ENCODE measurements at places on chromosomes 16 and 17. TPM values are rescaled to one million over a fixed set of nuclear protein-coding genes. Genes with fewer than 3 reads are reported as not detected.

METTL9 gene
- total RNA-seq, result 210 TPM

NHLRC4 gene
- total RNA-seq, result 2.7 TPM

DNA sequence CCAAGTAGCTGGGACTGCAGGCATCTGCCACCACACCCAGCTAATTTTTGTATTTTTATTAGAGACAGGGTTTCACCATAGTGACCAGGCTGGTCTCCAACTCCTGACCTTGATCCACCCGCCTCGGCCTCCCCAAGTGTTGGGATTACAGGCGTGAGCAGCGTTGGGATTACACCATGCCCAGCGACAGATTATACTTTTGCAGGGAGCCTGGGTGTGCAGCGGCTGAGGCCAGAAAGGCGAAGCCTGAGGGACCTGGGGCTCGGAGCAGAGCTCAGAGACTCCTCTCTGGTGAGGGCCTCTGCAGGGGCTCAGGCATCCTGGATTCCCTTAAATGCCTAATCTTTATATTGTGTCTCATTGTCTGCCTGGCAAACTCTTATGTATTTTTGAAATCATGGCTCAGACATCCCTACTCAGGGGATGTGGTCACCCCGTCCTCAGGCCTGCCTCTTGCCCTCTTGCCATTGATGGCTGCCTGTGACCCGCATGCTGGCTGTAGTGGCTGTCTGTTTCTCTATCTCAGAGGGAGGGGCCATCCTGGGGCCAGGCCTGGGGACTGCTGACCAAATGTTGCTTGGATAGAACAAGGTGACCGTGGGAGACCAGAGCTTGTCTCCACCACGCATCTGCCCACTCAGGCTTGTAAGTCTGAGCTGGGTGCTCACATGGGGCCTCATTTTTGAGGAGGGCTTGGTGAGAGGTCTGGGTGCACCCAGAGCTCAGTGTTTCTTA lies 42.6 kb downstream of the B9D1 start:
- DNase-seq, result no peak

- no peak for DNase-seq
Measured at GRCh38 chr16:89534252-89534756, 26.1 kb downstream of the SPG7 start.

DNA sequence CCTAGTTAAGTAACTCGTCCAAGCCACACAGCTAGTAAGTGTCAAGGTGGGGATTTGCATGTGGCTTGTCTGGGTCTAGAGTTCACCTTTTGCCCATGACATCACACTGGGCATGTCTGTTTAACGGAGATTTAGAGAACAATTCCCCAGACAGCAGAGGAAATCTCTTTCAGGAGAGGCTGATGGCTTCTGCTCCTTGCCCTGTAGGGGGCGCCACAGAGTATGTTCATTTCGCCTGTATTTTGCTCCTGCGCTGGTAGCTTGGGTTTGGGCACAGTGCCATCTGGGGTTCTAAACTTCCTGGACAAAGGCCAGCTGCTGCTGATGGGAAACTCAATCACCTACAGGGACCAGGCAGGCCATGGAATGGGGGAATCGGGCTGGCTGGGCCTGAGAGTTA lies 20.4 kb downstream of the OTOA start:
- DNase-seq, result no peak

DNA sequence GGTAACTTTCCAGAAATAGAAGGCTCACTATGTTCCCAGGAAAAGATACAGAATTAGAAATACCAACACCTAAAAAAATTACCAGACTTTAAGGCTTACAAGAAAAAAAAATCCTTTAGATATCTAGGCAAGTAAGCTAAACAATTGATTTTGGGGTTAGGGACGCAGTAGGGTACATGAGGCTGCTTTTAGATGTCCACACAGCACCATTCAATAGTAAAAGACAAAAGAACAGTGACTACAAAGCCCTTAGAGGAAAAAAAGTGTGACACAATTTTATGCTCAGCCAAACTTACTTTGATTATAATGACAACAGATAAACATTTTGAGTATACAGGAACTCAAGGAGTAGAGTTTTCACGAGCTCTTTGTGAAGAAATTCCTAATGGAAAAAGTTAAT lies 29.9 kb downstream of the METTL16 start:
- DNase-seq, result no peak

CCL8 gene
- not detected for total RNA-seq

GDPD3 gene
- 5.3 TPM for total RNA-seq

ZNF207 gene
- total RNA-seq, result 130 TPM

ENO3 gene
- 0.15 TPM for total RNA-seq

DNA sequence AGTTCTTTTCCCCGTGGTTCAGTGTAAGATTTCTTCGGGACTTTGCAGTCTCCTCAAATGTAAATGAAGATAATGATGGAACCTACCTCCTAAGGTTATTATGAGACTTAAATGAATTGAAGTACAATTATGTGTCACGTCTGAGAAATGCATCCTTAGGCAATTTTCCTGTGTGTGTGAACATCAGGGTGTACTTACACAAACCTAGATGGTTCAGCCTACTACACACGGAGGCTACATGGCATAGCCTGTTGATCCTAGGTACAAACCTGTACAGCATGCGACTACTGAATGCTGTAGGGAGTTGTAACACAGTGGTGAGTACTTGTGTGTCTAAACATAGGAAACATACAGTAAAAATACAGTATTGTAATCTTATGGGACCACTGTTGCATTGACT lies 1.1 kb upstream of the FAM20A start:
- DNase-seq, result no peak

TEX19 gene
- not detected for total RNA-seq

GRCh38 chr16:76946879-76947278 lies 244.1 kb upstream of the MON1B start:
- no peak for DNase-seq

CD300E gene
- total RNA-seq, result not detected

ALOX12B gene
- not detected for total RNA-seq

GAS2L2 gene
- not detected for total RNA-seq

CEMP1 gene
- total RNA-seq, result not detected

GRCh38 chr16:19114359-19115147 lies 789 bp downstream of the ITPRIPL2 start:
- DNase-seq, result no peak

PDE6G gene
- 2.7 TPM for total RNA-seq

- DNase-seq, result no peak
Measured at GRCh38 chr16:85514295-85514597, 98.9 kb upstream of the GSE1 start.

GRCh38 chr16:68287276-68288251 lies 23.2 kb downstream of the SLC7A6OS start:
- DNase-seq, result peak; percentile 57

- DNase-seq, result no peak
Measured at GRCh38 chr17:38693700-38694329, 11.3 kb upstream of the MLLT6 start.

GRCh38 chr16:86499889-86500707 lies 10.2 kb upstream of the FOXF1 start:
- no peak for DNase-seq

GRCh38 chr17:53724726-53725125 lies 98.0 kb upstream of the KIF2B start:
- DNase-seq, result no peak

ZSCAN10 gene
- not detected for total RNA-seq

CHST4 gene
- not detected for total RNA-seq

DNA sequence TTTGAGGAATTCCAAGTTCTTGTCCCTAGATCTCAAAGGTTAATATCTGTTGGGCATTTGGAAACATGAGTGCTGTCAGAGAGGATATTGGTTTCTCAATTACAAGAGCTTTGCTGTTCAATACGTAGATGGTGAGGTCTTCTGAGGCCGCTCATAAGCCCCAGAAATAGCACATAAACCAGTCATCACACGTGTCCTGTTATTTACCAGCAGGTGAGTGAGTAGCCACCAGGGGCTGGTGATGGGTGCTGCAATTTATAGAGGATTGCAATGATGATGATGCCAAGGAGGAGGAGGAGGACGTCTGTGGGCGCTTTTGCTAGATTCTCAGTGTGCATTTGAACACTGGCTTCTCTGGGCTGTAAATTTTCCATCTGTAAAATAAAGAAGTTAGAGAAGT lies 89.0 kb downstream of the SALL1 start:
- no peak for DNase-seq

KCTD2 gene
- total RNA-seq, result 18.6 TPM

- no peak for DNase-seq
Measured at GRCh38 chr16:64098451-64098850, 1023.4 kb downstream of the CDH11 start.

GRCh38 chr17:42163113-42163512 lies 8.3 kb upstream of the RAB5C start:
- DNase-seq, result no peak

DNA sequence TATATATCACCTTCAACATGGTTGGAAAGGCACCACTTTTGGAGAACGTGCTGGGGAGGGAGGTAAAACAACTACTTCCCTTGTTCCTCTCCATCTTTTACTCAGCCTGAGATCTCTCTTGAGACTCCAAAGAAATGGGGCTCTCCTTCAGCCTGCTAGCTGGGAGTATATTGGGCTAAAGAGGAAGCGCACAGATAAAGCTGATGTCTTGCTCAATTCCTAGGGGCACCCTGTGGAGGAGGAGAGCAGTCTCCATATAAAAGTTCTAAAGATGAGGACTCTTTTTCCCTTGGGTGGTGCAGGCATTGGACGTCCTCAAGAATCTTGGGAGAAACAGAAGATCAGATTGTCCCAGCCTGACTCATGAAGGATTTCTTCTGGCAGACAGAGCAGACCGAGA lies 4.6 kb upstream of the ETV4 start:
- no peak for DNase-seq

ITGAD gene
- not detected for total RNA-seq

CFAP20 gene
- 71.5 TPM for total RNA-seq

DNA sequence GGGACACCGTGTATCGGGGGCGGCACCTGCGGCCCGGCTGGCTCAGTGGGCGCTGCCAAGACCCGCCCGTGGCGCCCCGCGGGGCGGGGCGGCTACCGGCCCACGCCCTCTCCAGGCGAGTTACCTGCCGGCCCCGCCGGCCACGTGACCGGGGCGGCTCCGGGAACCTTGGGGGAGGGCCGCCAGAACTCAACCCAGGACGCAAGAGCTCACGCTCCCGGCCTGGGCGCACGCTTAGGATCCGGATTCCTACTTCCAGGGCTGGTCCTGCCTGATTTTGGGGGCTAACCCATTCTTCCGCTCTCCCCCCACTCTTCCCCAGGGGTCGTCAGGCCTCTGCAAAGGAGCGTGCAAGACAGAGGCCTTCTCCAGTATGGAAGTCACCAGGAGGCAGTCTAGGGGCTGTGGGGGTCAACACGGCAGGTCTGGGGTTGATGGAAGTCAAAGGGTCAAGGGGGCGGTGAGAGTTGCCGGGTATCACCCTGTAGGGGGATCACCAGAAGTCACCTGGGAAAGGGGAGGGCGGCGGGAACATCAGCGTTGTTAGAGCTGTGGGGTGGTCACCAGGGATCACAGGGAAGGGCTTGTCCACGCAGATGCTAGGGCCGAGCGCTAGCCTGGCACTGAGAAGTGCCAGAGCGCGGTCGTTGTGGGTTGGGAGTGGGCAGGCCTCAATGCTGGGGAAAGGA lies 354 bp upstream of the ESRP2 start:
- DNase-seq, result no peak

DNA sequence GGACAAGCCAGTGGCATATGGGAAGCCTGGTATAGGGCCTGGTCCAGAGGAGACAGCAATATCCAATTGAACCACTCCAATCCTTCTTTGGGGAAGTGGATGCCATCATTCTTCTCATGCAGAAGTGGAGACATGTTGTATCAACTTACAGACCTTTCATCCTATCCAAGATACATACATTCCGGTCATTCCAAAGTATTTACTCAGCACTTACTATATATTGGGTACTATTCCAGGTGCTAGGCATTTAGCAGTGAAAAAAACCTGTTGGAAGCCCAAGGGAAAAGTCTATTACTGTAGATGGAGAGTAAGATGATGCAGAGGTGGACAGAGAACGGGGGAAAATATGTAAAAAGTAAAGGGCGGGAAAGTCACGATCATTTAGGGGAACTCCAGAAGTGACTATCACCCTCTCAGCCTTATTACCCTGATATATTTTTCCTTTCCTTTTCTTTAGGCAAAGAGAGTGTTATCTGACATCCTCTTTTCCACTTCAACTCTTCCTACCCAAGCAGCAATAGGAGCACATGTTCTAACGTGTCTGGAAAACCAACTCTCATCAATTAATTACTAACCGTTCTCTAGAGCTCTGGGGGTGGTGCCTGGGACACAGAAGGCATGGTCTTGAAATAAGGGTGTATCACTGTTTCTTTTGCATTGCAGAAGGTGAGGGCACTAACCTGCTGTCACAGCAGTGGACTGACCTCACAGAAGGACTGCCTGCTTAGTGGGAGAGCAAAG lies 210.1 kb upstream of the MAF start:
- no peak for DNase-seq

GRCh38 chr17:50692448-50693035 lies 15.2 kb downstream of the ANKRD40 start:
- no peak for DNase-seq

DNA sequence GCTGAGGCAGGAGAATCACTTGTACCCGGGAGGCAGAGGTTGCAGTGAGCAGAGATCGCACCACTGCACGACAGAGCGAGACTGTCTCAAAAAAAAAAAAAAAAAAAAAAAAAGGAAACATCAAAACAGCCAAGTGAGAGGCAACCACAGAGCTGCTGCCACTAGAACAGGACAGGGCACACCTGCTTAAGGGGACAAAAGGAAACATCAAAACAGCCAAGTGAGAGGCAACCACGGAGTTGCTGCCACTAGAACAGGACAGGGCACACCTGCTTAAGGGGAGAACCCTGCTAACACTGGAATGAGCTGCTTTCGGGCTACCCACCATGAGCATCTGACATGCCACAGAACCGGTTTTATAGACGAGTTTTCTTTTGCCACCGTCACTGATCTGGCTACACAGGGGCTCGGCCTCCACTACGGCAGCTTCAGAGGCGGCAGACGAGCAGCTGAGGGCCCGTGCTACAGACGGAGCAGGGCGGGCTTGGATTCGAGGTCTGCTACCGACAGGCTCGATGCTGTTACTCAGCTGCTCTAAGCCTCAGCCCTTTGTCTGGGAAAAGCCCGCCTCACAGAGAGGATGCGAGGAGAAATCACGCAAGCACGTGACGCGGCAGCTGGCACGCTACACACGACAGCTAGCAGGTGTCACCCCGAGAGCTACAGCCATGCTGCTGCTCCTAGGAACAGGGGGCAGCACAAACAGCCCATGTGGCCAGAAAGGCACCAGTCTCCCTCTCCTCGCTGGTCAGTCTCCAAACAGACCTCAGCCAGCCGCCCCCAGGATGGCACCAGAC lies 2.0 kb downstream of the P4HB start:
- no peak for DNase-seq

NUPR1 gene
- 0.23 TPM for total RNA-seq
